H4 (cell line): ENCODE measurements at places on chromosomes 6 and 20. TPM values are rescaled to one million over a fixed set of nuclear protein-coding genes. Genes with fewer than 3 reads are reported as not detected.

Gene MICAL1
- 3.5 and 5.8 TPM in 2 replicates for total RNA-seq

DNA sequence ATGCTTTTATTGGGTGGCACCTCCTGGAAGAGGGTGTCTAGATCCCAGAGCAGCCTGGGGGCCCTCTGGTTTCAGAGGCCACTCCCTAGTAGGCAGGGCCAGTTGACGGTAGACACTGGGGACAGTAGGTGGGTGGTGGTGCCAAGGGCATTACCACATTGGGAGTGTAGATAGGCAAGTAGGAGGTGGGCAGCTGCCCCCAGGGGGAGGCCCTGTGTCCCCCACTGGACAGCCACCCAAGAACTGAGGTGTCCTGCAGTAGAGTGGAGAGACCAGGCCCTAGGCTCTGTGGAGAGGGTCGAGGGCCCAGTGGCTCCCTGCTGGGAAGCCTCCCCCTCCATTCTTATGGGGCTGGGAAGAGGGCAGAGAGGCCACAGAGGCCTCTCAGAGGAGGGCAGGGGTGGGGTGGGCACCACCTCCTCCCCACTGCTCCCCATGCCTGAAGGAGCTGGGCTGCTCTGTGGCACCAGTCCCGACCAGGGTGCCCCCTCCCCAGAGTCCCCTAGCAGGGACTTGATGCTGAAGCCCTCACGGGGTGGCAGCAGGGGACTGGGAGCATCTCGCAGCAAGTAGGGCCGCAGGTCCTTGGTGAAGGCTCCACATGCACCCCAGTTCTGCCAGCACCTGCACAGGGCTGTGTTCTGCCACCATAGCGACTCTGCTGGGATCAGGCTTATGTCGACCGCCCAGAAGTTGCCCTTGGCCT lies 305.0 kb upstream of the KCNQ5 start:
- no peak for DNase-seq

GRCh38 chr6:56223995-56224394 lies 23.4 kb downstream of the COL21A1 start:
- no peak for DNase-seq

DNA sequence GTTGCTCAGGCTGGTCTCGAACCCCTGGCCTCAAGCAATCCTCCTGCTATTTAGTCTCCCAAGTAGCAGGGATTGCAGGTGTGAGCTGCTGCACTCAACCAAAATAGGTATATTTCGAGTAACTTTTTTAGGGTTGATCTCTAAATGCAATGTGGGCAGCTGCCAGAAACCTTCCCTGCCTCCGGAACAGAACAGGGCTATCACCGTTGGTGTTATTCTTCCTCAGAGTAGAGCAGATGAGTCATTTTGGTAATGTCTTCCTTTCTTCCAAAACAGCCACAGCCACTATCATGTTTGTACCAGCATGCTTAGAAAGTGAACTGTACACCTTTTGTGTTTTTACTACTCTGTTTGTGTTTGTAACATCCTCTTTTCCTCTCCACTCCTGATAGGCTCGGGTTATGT lies 44.1 kb downstream of the SNX9 start:
- no peak for DNase-seq
